Stimulated activated CD8-positive, alpha-beta memory T cell treated with anti-CD3 and anti-CD28 coated beads, Interleukin-4, amount 100 ng/mL, for 48 hours (primary cell): ENCODE measurements at places on chromosomes 11 and 22.
A peak's percentile ranks its signal among the peaks of the same experiment; 100 is the strongest.

DNA sequence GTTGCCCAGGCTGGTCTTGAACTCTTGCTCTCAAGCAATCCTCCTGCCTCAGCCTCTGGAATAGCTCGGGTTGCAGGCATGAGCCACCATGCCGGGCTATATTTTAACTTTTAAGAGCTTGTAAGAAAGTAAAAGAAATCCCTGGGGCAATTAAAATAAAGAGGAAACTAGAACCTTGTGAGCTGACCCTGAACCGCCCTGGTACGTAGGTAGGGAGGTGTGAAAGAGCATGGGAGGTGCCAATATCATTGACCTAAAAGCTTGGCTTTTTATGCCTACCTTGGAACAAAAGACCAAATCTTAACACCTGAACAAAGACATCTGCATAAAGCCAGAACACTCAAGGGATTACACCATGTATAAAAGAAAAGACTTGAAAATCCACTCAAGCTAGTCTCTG is 595.1 kb downstream of the SOX6 start:
- DNase-seq: no peak

- no peak for DNase-seq
Observed at GRCh38 chr11:72773696-72774095, 20.2 kb downstream of the STARD10 start.

DNA sequence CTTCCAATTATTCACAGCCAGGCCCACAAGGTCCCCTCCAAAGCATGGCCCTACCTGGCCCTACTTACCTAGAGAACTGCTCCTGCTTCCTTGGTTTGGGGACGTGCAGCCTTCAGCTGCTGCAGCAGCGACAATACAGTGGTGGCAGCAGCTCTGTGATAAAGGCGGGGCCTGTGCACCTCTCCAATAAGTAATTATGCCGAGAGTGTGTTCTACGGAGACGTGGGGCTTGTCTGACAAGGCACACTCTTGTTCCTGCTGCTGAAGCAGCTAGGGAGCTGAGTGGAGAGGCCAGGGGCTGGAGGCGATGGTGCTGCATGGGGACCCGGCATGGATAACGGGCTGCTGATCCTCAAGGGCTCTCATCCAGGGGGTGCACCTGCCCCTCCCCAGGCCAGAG is 98.0 kb upstream of the THY1 start:
- no peak for DNase-seq

DNA sequence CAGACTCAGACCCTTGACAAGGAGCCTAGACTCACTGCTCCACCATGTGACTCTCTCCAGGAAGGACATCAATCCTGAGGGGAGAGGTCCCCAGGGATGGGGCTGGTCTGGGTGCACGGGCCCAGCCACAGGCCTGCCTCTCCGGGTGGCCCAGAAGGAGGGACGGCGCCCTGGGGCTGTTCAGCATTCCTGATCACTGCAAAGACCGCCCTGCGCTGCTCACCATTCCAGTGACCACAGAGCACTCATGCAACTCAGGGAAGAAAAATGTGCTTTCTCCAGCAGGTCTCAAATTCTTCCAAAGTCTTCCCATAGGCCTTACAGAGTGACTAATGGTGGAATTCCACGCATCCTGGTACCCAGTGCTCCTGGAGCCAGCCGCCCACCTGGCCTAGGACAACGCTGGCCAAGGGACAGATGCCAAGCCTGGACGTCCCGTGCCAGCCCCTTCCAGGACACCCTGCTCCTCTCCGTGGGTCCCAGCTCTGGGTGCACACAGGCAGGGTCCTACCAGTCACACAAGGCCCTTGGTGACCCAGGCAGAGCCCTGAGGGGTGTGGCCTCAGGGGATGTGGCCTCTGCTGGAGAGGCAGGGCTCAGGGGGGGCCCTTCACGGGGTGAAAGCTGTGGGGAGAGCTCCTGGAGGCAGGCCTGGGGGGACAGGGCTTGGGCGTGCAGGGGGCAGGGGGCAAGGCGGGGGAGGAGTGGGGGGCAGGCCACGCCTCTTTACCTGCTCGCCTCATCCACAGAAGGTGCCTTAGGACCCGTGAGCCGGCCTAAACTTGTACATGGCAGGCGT is 178.8 kb downstream of the IGLL1 start:
- DNase-seq: no peak

DNA sequence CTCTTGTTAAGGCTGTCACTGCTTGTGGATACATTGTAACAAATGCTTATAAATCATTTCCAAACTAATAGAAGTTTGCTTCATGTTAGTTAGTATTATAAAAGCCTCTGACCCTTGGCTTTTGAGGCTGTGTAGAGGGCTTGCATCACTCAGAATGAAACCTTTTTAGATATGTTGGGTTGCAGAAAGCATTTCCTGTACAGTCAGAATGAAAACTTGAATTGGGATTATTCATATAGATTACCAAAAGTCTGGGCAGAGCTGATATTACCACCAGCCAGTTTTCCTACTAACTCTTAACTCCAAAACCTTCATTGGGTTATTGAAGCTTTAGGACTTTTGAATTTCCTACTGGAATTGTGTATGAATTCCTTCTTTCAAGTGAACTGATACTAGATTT is 12.0 kb downstream of the KMT2A start:
- no peak for DNase-seq

DNA sequence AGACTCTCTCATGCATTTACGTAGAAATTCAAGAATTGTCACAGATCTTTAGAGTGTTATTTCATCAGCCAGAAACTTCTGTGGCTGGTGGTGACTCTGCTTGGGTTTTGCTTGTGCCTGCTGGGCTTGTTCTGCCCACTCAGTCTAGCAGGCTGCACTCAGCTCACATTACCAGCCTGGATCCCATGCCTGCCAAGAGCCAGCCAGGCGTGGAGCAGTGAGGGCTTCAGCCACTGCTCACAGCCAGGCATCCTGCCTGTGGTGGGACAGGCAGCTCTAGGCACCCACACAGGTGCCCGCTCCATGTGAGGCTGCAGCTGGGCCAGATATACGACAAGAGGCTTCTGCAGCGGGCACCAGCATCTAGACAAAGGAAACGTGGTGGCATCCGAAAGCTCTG is 1213.3 kb upstream of the RAG2 start:
- no peak for DNase-seq

- peak; percentile 43 for DNase-seq
Observed at GRCh38 chr11:117316197-117316961, at the start of gene BACE1. TSS of gene BACE1 (minus strand) at chr11:117316256. CDS start at chr11:117315795, 461 bp downstream.

GRCh38 chr11:119990309-119991021 is 147.4 kb downstream of the TRIM29 start:
- DNase-seq: no peak
